ENCODE measurements at places on chromosomes 12 and 14.
A peak's percentile ranks its signal among the peaks of the same experiment; 100 is the strongest.

- DNase-seq, result no peak
Measured at GRCh38 chr14:104400355-104400754, 179.2 kb upstream of the C14orf180 start.

- DNase-seq, result no peak
Measured at GRCh38 chr12:88753066-88753465, 172.8 kb upstream of the KITLG start.

- DNase-seq, result peak; percentile 63
Measured at GRCh38 chr12:48954841-48955501, 2.3 kb downstream of the ARF3 start.

DNA sequence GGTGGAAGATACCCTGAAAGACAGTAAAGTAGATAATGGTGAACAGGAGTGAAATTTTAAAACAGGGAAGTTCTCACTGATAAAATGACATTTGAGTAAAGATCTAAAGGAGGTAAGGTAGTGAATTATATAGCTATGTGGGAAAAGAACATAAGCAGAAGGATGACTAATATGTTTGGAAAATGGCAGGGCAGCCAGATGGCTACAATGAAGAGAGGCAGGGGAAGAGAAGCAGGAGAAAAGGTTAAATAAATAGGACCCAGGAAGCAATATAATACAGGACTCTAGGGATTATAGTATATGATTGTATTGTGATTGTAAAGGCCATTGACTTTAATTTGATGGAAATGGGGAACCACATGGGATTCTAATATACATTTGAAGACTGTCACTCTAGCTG, 33.0 kb downstream of the SCFD1 start:
- DNase-seq, result no peak
